ENCODE measurements at places on chromosomes 2 and 18. TPM values are rescaled to one million over a fixed set of nuclear protein-coding genes. Genes with fewer than 3 reads are reported as not detected.

ABCA12 gene
- 0.05 TPM for total RNA-seq

TCF23 gene
- 0.10 TPM for total RNA-seq

IGFBP2 gene
- 32.7 TPM for total RNA-seq

MC5R gene
- total RNA-seq, result not detected

ZNF385B gene
- total RNA-seq, result 0.49 TPM

UGT1A5 gene
- total RNA-seq, result not detected

TNFAIP6 gene
- 19.3 TPM for total RNA-seq

MPP4 gene
- total RNA-seq, result 0.62 TPM

CYP27A1 gene
- 15.7 TPM for total RNA-seq

FN1 gene
- 86,957 TPM for total RNA-seq

CSRNP3 gene
- 2.7 TPM for total RNA-seq

FBXO36 gene
- total RNA-seq, result 2.6 TPM

MDH1B gene
- 0.64 TPM for total RNA-seq

FNDC4 gene
- total RNA-seq, result 30.8 TPM

TMEM37 gene
- total RNA-seq, result 2.9 TPM

MAPRE3 gene
- total RNA-seq, result 14.4 TPM

TDRD15 gene
- total RNA-seq, result not detected

MSTN gene
- total RNA-seq, result 0.20 TPM

CUL3 gene
- 34.9 TPM for total RNA-seq

ANKRD62 gene
- total RNA-seq, result not detected

ELAC1 gene
- total RNA-seq, result 4.2 TPM

ALK gene
- not detected for total RNA-seq

CHRND gene
- total RNA-seq, result not detected

SP100 gene
- 88.2 TPM for total RNA-seq

ASPRV1 gene
- total RNA-seq, result 0.78 TPM

ZNF892 gene
- 4.4 TPM for total RNA-seq

REG1B gene
- not detected for total RNA-seq

GPR45 gene
- total RNA-seq, result not detected

DNAJC5G gene
- total RNA-seq, result not detected

AQP12B gene
- not detected for total RNA-seq

CDKL4 gene
- total RNA-seq, result 0.50 TPM

TFCP2L1 gene
- total RNA-seq, result not detected

STAT4 gene
- 0.37 TPM for total RNA-seq

PLGLB2 gene
- total RNA-seq, result 0.68 TPM

CD207 gene
- not detected for total RNA-seq

CFAP221 gene
- total RNA-seq, result not detected

ITPRIPL1 gene
- 0.31 TPM for total RNA-seq

RGPD5 gene
- 11.5 TPM for total RNA-seq

DAW1 gene
- 2.8 TPM for total RNA-seq
